Esophagus squamous epithelium (tissue), 5 donors: ENCODE measurements at places on chromosomes 1 and 21.

GRCh38 chr1:241627453-241628259, 12.5 kb downstream of the CHML start:
- no peak for DNase-seq

DNA sequence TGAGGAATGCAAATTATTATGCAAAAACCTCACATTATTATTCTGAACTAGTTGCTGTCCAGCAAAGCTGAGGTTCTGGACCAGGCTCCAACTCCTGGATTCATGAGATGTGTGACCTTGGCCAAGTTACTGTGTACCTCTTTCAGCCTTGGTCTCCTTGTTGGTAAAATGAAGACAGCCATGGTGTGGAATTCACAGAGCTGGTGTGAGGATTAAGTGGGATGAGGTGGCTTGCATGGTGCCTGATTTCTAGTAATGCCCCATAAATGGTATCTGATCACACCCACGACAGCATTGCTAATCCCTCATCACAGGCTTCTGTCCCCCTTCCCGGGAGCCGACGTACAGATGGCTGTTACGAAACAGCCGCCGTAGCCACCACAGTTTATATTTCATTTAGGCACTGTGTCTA, 59.6 kb downstream of the PGBD5 start:
- DNase-seq: no peak

DNA sequence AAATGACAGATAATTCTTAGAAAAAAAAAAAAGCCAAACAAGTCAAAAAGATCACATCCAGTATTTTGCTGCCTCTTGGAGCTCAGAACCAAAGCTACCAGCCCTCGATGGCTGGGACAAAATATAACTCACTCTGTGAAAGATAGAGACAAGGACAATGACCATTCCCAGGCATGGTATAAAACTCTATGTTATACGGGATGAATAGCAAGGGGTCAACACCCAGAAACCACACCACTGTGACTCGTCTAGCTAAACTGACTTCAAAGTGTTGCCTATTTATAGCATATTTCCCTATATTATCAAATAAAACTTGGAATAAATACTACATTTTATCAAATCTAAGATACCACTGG, 10.1 kb downstream of the TMEM63A start:
- no peak for DNase-seq

- no peak for DNase-seq
These were observed 2.7 kb downstream of the MIA3 start for GRCh38 chr1:222620566-222620965.

DNA sequence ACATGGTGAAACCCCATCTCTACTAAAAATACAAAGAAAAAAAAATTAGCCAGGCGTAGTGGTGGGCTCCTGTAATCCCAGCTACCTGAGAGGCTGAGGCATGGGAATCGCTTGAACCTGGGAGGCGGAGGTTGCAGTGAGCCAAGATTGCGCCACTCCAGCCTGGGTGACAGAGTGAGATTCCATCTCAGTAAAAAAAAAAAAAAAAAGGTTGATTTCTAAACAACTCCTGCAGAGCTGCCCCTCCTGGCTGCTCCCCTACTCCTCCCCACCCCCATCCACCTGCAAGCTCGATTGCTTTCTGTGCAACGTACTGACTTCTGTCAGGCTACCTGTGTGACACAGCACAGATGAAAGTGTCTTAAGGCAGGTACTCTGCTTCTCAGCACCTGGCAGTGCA, 13.3 kb downstream of the ETV3L start:
- DNase-seq: no peak

- DNase-seq: no peak
These were observed 17.3 kb upstream of the PTCH2 start for GRCh38 chr1:44860331-44860730.

- no peak for DNase-seq
These were observed 22.0 kb downstream of the SMAP2 start for GRCh38 chr1:40395190-40396175.

- no peak for DNase-seq
These were observed at the start of gene COL8A2 for GRCh38 chr1:36125129-36125991. Gene COL8A2 (minus strand): TSS chr1:36125222. CDS start chr1:36100242, 24,980 bp downstream.

- no peak for DNase-seq
These were observed 28.3 kb upstream of the PPM1J start for GRCh38 chr1:112743174-112744008.

DNA sequence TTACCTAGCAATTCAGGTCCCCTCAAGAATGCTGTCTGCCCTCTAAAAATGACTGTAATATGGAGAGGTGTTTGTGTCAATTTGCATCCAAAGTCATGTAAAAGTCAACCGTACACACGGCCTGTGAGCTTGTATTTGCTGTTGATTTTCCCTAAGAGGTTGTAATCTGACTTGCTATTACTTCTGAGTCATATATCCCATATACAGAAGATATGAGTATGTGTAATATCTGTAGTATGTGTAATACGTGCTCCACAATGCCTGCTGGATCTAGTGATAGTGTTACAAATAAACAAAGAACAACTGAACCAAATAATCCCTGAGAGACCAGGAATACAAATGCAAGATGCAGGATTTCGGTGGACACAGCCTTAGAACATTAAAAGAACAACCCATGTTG, 1.4 kb upstream of the KCNJ6 start:
- no peak for DNase-seq

GRCh38 chr1:63984257-63984929, 210.6 kb downstream of the ROR1 start:
- DNase-seq: no peak

- peak; percentile 94 for DNase-seq
These were observed at the start of gene PGD for GRCh38 chr1:10398734-10399443. Gene PGD (plus strand): TSS chr1:10399064. CDS start chr1:10399118, 54 bp downstream.

GRCh38 chr1:7613106-7613850, 157.8 kb upstream of the VAMP3 start:
- DNase-seq: no peak

GRCh38 chr1:65946376-65946775, 153.7 kb downstream of the PDE4B start:
- no peak for DNase-seq
